Mucosa of gallbladder (tissue), 1 donor: ENCODE measurements at places on chromosomes 7 and 10. TPM values are rescaled to one million over a fixed set of nuclear protein-coding genes. Genes with fewer than 3 reads are reported as not detected.

GRCh38 chr7:94620703-94621118 is 35.2 kb downstream of the SGCE start:
- peak; percentile 73 for DNase-seq

DNA sequence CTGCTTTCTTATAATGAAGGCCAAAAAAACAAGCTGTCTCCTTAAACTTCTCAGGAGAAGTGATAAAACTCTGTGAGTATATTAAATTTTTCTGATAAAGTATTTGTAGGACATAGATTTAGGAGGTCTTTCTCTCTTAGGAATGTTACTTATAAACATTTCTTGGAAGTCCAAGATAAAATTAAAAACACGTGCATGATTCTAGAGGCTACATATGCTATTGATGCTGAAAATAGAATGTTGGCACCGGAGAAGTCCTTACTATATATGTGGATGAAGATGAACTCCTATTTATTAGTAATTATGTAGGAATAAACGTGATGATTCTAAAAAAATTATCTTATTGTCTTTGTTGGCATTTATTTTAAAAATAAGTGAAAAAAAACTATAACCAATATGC is 241.3 kb upstream of the LRRTM3 start:
- no peak for DNase-seq

GRCh38 chr7:36787933-36788378 is 63.7 kb upstream of the AOAH start:
- DNase-seq, result no peak

DNA sequence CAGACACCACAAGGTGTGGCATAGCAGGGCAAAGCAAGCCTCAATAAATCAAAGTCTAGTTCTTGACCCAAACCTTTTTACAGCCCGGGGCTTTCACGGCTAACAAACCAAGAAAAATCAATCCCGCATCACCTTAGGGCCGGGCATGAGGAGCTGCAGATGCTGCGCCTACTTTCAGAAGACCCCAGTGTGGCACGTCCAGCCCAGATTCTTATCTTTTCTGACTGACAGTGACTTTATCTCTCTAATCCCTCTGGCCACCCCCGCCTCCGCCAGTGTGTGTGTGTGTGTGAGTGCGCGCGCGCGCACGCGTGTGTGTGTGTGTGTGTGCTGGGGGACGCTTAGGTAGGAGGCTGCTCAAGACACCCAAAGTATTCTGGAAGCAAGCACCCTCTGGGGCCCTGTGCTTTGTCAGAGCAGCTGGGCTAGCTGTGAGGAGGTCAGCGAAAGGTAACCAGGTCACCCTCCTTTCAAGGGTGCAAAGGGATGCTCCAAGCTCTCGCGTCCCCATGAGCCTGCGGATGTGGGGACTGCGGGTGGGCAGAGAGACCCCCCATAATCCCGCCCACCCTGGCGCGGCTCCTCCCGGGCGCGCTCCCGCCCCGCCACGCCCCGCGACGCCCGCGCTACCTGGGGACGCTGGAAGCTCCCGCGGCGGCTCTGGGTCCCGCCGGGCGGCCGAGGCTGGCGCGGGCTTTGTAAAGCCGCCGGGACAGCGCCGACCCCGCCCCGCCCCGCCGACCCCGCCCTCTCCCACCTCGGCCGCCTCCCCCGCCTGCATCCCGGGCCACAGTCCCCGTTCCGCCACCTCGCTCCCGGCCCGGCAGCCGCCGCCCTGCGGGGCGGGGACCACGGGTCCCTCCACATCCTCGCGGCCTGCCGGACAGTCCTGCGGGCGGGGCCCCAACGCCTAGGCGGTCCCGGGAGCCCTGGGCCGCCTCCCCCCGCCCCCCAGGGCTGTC is 57.1 kb upstream of the RHOBTB1 start:
- DNase-seq, result no peak

GRCh38 chr7:41566581-41566980 is 136.3 kb downstream of the INHBA start:
- no peak for DNase-seq

DNA sequence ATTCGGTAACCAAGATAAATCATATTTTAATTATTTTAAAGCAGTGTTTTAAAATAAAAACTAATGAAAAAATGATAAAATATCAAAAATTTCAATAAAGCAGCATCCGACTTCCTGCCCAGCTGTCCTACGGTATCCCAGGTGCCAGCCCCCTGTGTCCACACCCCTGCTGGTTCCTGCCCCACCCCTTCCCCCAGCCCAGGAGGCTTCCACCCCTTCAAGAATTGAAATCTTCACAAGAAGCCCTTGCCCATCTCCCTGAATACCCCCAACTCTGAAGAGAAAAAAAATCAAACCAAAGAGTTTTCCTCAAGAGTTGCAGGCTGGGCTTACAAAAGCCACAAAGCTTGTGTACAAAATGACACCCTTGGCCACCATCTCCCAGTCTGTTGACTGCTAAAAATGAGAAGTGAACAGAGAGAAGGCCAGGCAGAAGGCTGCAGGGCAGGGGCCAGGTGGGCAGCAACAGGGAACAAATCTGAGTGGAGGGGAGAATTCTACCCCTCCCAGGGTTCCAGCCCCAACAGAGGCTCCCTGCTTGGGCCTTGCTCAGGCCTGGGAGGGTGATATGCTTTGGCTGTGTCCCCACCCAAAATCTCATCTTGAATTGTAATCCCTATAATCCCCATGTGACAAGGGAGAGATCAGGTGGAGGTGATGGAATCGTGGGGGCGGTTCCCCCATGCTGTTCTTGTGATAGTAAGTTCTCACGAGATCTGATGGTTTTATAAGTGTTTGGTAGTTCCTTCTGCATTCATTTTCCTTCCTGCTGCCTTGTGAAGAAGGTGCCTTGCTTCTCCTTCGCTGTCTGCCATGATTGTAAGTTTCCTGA is 14.5 kb downstream of the GPRIN2 start:
- no peak for DNase-seq

DNA sequence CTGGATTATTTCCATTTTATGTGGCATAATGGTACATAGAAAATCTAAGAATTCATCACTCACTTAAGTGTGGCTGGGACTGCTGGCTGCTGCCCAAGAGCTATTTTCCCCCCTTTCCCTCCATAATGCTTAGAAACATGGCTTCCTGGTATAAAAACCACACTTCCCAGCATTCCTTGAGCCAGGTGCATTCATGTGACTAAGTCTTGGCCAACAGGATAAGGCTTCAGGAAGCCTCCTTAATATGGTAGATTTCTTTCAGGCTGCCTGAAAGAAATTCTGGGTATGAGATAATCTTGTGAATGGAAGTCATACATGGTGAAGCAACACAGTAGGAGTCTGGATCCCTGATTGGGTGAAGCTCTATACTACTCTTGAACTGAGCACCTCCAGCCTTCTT is 178.0 kb downstream of the JAZF1 start:
- DNase-seq, result no peak

DNA sequence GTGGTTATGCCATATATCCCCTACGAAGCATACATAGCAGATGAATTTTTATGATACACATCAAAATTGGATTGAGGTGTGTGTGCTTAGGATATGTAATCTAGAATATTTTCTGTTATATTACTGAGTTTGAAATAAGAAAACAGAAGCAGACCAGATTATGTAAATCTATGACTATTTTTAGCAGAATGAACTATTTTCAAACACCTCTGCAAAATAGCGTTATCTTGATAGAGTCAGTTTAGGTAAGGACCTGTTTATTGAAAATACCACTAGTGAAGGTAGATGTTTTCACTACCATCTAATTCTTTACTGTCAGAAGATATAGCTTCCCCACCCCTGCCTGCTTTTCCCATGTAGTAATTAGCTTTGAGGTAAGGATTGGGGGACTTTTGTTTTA is 9.1 kb downstream of the LANCL2 start:
- DNase-seq, result no peak

- no peak for DNase-seq
Observed at GRCh38 chr10:102400076-102400475, 4.6 kb downstream of the NFKB2 start.

DNA sequence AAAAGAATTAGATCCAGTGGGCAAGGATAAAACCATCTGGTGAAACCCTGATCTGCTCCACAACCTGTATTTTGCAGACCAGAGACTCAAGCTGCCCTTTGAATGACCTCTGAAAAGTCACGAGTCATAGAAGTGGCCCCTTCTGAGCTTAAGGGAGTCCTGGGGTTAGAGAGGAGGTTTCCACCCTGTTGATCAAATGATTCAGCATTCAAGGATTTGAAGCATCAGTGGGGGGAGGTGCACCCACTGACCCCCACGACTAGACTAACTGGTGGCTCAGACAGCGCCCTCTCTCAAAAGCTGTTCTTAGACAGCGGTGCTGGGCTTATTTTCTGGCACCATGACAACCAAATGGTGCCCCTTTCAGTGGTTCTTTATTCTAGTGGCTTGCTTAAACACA is 44.3 kb downstream of the PLCE1 start:
- DNase-seq, result no peak

DNA sequence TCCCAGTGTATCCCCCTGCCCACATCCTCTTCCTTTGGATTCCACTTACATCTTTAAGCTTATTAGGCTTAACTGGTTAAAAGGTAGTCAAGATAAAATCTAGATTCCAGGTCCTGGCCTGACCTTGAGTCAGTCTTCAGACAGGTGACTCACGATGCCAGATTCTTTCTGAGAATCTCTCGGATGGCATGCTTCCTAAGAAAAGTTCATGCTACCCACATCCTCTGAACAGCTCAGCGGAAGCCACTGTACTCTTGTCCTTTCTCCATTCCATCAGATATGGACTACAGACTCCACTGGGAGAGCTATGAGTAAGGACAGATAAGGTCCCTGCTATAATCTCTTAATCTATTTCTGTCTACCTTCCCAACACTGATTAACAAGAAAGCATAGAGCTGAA is 43.4 kb downstream of the DNMBP start:
- DNase-seq, result no peak

GRCh38 chr7:4080954-4081353 is 601.1 kb upstream of the FOXK1 start:
- DNase-seq, result peak; percentile 1

DNA sequence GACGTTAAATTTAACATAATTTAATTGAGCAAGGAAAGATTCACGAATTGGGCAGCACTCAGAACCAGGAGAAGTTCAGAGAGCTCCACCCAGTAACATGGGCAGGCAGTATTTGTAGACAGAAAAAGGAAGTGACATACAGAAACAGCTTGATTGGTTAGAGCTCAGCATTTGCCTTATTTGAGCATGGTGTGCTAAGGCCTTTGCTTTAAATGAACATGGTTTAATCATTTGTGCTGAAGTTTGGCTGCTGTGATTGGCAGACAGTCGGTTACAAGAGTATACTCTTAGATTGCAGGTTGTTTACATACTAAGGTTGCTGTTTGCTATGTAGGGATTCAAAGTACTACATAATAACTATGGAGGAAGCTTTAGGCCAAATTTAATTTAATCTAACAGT is 199.2 kb downstream of the MALRD1 start:
- DNase-seq, result no peak

GRCh38 chr7:37820708-37821468 is 27.5 kb upstream of the NME8 start:
- DNase-seq, result no peak

DNA sequence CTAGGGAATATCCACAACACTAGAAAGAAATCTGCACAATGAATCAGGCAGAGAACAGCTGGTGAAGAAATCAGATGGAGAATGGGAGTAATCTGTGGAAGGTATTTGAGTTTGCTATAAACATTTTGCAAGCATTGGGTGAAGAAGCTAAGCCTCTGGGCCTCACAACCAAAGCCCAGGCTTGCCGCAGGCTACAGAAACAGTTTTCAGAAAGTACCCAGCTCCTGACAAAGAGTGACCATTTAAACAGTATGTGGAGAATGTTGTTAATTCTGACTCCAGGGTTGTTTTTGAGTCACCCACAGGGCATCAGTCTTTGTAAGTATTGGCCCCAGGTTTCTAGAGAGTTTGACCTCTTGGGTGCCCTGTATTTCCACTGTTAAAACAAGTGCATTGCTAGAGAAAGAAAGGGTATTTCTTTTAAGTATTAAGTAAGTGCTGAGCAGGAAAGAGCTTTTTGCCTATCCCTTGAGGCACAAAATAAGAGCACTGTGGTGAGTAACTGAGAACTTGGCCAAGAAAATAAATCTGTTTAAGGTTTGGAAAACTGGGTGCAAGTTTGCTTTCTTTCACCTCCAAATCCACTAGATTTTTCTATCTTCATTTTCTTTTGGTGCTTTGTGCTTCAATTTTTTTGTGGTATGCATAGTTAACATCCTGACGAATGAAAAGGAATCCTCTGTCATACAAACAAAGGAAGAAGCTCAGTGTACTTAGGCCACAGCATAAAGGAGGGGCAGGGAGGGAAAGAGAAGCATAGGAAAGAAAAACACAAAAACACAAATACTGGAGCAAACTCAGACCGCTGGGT is 691.8 kb downstream of the SUGCT start:
- no peak for DNase-seq

- no peak for DNase-seq
Observed at GRCh38 chr10:22417736-22418268, 72.5 kb downstream of the SPAG6 start.

- DNase-seq, result no peak
Observed at GRCh38 chr7:318476-318875, 28.5 kb downstream of the FOXL3 start.

- no peak for DNase-seq
Observed at GRCh38 chr10:86673216-86673826, 5.0 kb downstream of the LDB3 start.

- DNase-seq, result no peak
Observed at GRCh38 chr7:43385856-43386255, 197.1 kb upstream of the STK17A start.

DNA sequence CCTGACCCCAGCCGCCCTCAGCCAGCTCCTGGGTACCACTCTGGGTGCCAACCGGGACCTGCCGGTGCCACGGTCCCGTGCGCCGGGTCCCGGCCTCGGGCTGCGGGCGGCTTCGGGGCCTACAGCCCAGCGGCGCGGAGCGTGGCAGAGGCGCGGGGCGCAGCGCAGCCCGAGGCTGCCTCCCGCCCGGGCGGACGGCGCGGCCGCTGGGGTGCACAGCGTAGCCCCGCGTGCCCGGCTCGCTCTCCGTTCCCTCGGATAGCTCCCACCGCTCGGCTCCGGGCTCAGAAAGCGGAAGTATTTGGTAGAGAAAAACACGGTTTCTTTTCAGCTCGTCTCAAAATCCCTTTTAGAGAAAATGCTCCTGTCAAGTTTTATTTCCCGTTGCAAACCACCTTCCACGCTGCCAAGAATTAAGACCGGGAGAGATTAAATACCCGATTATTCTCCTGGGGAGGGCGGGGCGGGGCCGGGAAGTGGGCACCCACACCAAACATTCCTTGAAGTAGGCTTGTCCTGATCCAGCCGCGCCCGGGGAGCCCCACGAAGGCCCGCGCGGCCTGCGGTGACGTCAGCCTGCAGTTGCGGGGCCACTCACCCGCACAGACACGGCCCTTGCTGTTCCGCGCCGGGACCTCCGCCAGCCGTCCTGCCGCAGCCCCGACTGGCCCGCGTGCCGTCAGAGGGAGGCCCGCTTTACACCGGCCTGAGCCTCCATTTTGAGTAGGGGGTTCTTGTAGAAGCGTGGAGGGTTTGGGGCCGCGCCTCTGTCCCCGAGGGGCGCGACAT is 7.2 kb downstream of the HOXA13 start:
- DNase-seq, result no peak

The HK1 gene
- 70.7 TPM for total RNA-seq

The CDH23 gene
- total RNA-seq, result 5.1 TPM

The PVRIG gene
- 3.1 TPM for total RNA-seq

The HOXA1 gene
- 0.40 TPM for total RNA-seq

The INA gene
- total RNA-seq, result 0.40 TPM

The TWIST1 gene
- 5.4 TPM for total RNA-seq

The PTPRN2 gene
- total RNA-seq, result 11.9 TPM

The WEE2 gene
- not detected for total RNA-seq

The IL15RA gene
- 25.6 TPM for total RNA-seq

The EPHB6 gene
- 16.7 TPM for total RNA-seq
